ENCODE measurements at places on chromosomes 6 and 20.

DNA sequence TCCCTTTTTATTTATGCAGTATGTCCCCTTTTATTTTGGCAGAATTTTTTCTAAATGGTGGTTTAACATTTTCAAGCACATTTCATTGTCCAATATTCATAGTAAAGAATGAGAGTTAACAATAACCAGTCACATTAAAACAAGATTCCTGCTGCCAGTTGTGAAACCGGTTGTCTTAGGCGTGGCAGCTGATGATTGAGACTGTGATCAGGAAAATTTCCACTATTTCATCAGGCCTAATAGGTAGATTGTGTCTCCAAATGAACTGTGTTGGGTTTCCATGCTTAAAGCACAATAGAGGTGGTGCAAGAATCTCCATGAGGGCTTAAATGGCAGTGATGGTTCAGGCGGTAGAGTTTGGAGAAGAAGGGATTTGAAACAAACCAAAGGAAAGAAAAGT lies 15.3 kb downstream of the PRDM1 start:
- no peak for DNase-seq

DNA sequence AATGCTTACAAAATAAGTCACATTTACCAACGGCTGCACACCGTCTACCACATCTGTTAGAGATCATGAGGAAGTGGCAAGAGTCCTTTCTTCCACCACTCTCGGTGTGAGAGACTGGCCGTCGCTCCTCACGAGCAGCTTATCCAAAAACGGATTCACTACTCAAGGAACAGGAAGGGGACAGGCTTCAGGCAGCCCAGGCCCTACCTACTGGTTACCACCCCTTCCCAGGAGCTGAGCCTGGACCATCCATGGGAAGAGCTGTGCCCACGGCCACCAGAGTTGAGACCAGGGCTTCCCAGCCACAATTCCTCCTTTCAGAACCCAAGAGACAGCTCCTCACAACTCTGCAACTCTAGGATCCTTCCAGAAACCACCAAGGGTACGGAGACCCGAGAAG lies 37.0 kb downstream of the FOXF2 start:
- DNase-seq, result no peak

DNA sequence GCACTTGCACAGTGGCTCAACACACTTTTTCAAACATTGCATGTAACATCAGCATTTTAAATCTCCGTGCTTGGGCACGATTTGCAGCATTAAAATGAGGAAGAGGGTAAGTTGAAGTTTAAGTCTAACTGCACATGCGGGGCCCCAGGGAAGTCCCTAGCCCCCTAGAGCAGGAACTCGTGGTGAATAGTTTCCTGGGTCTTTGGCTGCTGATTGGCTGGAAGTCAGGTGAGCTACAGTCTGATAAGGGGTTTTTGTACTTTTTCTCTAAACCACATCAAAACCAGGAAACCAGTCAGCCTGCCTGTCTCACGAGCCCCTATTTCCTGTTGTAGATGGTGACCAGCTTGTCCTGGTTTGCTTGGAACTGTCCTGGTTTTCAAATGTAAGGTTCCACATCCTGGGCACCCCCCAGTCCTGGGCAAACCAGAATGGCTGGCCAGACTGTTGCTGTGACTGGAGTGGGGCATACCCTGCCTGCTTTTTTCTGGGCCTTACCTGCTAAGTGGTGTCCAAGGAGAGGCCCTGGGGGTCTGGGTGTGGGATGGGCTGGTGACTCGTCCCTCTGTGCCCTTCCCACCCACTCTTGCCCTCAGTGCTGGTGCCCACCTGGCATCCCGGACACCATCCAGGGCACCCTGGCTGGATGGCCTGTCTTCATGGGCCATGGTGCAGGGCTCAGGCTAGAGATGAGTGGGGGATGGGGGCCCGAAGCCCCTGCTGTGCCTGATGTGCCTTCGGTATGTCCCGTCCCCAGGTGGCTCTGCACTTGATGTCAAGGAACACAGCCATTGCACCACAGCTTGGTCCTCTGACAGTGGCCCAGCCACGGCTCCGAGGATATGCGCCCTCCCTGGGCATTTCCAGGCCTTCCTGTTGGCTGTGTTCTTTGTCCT lies 31.8 kb downstream of the SUN5 start:
- no peak for DNase-seq

DNA sequence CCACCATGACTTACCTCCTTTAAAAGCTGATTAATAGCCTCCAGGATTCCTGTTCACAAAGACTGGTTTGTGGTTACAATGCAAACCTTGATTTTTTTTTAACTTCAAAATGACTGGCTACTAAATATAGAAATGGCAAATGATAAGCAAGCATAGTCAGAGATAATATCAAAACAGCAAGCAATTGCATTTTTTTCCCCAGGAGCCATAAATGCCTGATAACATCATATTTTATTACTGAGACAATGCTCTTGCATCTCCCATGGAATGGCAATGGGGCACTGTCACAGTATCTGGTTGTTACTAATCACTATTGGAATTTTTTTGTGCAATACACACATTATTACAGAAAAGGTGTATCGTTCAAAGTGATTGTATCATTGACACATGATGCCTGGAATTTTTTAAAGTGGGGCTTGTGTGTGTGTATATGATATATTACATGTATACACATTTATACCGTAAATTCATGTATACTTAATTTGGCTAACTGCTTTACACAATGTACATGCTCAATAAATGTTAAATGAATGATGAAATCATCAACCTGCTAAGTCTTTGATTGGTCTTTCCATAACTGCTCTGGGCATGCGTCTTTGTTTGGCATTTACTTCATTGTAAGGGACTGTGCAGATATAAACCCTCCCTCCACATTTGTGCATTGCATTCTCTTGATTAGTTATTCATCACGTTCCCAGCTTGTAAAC lies 980 bp upstream of the SALL4 start:
- no peak for DNase-seq

- no peak for DNase-seq
These were observed 103.6 kb downstream of the KIF13A start for GRCh38 chr6:17883665-17884497.

- no peak for DNase-seq
These were observed 78.4 kb downstream of the HDGFL1 start for GRCh38 chr6:22647719-22648118.

GRCh38 chr20:43878776-43879175 lies 35.9 kb upstream of the TOX2 start:
- DNase-seq, result no peak

GRCh38 chr20:63136296-63136695 lies 79.6 kb downstream of the YTHDF1 start:
- DNase-seq, result no peak

DNA sequence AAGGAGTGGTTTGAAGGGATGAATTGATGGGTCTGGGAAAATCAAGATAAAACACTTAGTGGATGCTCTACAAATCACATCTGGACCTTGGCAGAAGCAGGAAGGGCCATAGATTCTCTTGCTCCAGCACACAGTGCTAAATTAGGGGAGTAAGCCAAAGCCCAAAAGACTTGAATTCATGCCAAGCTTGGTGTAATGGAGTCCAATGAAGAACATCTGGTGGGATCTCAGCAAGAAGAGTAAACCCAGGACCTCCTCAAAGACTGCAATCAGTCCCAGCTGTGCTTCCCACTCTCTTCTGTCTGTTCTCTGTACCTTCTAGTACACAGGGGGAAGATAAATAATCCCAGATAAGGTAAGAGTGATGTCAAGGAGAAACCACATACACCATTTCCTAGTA lies 683.4 kb downstream of the RNF144B start:
- DNase-seq, result no peak

DNA sequence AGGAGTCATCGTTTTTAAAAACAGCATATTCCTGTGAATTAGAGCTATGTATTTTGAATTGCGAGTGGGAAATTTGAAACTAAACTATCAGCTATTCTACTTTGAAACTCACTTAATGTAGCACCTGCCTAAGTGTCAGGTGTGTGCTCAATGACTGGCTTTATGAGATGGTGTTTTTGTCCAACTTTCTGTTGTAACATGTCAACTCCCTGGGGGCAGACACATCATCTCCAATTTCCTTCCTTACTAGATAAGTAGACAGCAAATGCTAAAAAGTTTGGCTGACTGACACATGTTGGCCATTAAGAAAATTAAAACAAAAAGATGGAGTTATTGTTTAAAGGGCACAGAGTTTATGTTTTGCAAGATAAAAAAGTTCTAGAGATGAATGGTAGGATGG lies 226.9 kb downstream of the TFAP2B start:
- DNase-seq, result no peak

GRCh38 chr6:111474106-111474505 lies 8.9 kb downstream of the REV3L start:
- no peak for DNase-seq

DNA sequence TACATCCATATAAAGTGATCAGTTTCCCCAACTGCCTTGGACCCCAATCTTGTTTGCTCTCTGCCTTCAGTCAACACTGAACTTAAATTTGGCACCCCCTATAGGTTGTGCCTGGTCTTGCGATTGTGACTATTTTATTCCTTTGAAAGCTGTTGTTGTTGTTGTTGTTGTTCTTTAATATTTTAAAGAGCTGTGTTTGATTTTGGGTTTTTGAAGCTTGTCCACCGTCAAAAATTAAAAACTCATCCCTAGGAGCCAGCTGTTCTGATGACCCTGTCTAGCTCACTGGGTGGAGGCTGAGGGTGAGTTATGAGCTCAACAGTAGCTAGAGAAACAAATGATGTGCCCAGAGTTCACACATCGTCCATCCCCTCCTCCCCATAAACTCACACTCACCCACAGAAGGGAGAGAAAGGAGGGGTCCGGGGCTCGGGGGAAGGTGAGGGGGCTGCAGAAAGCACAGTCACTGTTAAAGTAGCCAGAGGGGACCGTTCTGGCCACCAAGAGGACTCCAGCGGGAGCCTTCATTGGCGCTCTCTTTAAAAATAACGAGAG lies 4.0 kb downstream of the SIM1 start:
- DNase-seq, result no peak

- DNase-seq, result no peak
These were observed 13.1 kb downstream of the BMP2 start for GRCh38 chr20:6780433-6781190.

DNA sequence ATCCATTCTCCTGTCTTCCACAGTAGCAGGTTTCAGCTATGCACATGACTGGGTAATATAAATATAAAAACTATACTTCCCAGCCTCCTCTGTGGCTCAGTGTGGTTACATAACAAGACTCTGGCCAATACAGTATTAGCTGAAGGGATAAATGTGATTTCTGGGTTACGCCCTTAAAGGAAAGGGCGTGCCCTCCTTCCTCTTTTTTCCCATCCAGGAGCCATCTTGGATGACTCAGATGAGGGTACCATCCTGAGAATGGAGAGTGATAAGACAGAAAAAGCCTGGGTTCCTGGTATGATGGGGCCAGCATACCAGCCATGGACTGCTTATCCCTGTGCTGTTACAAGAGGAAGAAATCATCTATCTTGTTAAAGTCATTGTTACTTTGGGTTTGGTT lies 123.3 kb downstream of the NFATC2 start:
- no peak for DNase-seq

DNA sequence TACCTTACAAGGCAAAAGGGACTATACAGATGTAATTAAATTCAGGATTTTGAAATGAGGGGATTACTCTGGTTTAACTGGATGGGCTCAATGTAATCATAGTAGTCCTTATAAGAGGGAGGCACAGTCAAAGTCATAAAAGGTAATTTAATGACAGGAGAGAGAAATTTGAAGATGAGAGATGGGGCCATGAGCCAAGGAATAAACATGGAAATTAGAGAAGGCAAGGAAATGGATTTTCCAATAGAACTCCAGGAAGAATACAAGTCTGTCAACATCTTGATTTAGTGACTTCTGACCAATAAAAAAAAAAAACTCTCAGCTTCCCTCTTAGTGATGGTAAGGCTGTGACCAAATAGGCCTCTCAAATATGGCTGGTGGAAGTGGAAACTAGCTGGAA lies 101.9 kb upstream of the BEND3 start:
- DNase-seq, result no peak

DNA sequence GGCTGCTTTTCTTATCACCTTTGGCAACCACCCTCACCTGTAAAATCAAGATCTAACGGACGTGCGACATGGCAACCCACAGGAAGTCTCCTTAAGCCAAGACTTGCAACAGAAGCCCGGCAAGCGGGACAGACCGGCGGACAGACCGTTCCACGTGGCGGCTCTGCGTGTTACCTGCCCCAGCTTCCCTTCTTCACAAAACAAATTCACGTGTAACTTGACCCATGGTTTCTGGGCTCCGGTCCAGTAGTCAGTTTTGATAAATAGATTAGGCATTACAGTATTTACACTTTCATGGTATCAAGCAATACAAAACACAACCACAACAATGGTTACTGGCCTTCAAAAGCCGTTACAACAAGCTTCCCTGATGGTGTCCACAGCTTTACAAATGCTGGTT lies 133.8 kb downstream of the PRND start:
- DNase-seq, result no peak

DNA sequence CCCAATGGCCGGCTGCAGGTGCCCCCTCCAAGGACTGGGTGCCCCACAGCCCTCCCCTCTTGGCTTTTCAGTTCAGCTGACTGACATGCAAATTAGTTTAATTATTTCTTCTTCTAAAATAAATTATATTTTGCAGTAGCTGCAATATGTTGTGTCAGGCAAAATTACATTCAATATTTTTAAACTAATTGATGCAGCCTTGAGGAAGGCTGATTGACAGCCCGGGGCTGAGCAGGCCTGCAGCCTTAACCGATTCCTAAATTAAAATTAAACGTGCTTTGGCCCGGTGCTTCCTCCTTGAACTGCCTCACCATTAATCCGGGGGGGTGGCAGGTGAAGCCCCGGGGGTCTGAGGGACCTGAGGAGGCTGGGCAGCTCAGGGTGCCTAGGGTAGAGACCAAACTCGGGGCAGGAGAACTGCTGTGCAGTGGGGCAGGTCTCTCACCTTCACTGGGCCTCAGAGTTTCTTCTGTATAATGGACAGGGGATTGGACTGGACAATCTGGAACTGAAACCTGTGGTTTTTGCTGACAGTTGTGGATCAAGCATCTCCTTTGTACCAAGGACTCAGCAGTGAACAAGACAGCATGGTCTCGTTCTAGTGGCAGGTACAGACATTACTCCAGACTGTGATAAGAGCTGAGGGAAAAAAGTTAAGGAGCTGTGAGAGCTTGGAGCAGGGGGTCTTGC lies 72.5 kb downstream of the CD40 start:
- no peak for DNase-seq

DNA sequence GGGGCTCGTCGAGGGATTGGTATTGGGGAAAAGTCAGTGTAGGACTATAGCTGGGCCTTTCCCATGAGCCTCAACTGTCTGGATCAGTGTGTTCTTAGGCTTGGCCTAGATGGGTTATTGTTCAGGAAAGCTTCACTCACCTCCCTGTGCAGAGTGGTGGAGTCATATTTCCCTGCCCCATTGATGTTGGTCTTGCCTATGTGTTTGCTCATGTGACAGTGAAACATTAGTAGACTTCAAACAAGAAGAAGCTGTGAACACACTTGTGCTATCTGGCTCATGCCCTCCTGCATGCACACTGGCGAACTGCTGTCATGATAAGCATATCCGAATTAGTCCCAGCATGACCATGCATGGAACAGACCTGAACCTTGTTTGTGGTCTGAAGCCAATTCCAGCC lies 171.1 kb downstream of the DHX35 start:
- no peak for DNase-seq

GRCh38 chr20:5354901-5355300 lies 38.1 kb upstream of the PROKR2 start:
- no peak for DNase-seq
